CD4-positive, alpha-beta T cell treated with Interleukin-4 for 1 hour (primary cell): ENCODE measurements at places on chromosomes 12 and 14.

- no peak for DNase-seq
Observed at GRCh38 chr12:53754188-53754585, 2.4 kb upstream of the CISTR start.

DNA sequence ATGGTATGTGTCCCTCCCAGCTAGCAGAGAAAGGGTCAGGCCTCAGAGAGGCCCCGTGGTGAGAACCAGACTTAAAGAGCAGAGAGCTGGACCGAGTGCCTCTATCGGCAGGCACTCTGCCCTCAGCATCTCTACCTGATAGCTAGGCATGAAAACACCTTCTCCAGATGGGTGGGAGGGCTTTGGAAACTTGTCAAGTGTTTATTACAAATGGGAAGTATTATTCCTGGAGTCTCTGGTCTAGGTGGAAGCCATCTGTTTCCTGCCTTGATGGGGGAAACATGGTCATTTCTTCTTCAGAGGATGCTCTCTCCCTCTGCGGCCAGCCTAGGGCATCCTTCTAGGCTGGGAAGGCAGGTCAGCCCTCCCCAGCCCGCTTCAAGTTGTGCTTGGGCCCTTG lies 2.3 kb downstream of the TMEM63C start:
- no peak for DNase-seq

DNA sequence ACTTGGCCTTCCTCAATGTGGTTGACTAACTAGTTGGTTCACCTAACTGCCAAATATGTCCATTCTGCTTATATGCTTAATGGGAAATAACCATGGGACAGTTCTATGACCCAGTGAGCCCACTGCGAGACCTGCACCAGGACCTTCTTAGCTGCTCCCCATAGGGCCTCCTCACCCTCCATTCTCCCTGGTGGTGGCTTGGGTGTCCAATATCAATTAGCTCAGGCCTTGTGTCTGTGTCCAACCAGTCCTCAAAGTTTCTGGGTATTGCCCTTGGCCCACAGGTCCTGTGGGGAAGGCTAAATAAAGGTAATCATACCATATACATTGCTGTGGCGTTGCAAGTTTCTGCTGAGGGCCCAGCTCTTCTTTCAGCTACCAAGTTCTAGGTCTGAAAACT lies 228.2 kb downstream of the PCNX1 start:
- no peak for DNase-seq

DNA sequence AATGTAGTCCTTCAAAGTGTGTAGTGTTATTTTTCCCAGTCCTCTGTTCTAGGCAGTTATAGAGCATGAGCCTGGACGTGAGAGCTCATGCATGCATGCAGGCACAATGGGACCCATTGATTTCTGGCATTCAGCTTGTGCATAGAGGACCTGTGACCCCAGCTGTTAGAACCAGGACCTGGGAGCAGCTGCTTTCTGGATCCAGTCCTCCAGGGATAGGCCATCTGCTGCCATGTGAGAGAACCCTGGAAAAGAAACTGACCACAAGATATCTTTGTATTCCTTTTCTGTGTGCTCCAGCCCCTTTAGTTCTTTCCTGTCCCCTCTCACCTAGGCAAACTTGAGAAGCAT lies 76.9 kb downstream of the SUSD6 start:
- DNase-seq, result no peak

DNA sequence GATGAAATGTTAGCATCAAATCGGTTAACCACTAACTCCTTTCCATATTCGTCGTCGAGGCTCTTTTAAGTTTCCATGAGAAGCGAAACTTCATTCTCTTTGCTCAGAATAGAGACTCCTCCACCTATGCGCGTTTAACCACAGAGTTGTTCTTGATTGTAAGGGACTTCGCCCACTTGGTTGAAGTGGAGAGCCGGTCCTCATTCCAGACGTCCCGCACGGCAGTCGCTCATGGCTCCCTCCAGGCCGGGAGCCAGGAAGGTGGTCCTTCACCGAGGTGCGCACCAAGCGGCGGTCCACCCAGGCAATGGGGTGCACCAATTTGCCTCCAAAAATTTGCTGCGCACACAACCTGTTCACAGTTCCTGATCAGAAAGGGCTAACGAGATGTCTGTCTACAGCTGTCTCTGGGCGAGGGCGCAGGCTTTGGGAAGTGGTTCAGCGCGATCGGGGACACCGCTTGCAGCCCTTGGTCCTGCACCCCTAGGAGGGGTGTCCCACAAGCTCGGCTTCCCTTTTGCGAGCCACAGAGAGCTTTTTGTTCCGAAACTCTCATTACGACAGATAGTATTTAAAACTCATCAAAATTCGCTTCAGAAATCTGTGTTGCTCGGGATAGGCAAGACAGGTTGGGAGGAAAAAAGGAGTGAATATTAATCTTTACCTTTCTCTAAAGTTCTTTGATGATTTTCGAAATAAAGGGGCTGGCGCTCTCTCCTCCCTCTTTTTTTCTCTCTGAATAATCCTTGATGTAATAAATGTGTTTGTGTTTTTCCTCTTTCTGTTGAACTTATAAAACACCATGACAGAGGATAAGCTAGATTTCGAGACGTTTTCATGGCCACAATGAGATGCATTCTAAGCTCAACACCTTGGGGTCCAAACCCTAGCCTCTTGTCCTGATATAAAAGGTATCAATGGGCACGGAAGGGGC lies 6.4 kb upstream of the ALX1 start:
- no peak for DNase-seq

DNA sequence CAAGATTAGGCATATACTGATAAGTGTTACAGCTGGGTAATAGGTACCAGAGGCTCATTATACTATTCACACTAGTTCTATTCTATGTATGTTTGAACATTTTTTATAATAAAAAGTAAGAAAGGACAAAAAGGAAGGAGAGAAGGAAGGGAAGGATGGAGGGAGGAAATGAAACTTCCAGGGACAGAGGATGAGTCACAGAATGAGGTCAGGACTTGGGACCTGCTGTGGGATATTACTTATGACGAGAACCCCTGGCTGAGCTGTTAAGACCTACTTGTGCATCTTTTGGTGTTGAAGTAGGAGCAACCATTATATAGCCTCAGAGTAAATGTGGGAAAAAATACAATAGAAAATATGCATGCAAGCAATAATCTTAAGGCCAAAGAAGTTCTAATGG lies 16.7 kb upstream of the TMEM260 start:
- no peak for DNase-seq

- no peak for DNase-seq
Observed at GRCh38 chr14:63308723-63309317, 9.9 kb downstream of the GPHB5 start.

DNA sequence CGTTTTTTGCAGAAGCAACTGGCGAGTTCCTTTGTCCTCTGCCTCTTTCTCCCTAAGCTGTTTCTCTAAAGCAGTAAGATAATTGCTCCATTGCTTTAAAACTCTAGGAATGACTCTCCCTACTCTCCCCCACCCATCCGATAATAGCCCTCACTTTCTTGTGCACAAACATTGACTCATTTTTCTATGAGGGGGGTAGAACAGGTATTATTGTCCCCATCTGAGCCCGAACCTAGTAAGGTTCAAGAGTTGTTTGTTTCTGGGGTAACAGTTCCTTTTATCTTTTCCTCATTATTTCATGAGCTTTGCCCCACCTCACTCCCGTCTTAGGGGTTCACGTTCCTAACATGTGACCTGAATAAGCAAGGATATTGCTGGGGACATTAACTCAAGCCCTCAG lies 190.6 kb downstream of the EMP1 start:
- no peak for DNase-seq

- DNase-seq, result no peak
Observed at GRCh38 chr12:116538076-116538591, 21.0 kb upstream of the MAP1LC3B2 start.

GRCh38 chr12:26125400-26126339 lies 833 bp upstream of the BHLHE41 start:
- peak; percentile 56 for DNase-seq

GRCh38 chr14:94115058-94115591 lies 4.6 kb downstream of the IFI27 start:
- DNase-seq, result no peak

- DNase-seq, result no peak
Observed at GRCh38 chr14:23376482-23377197, at the start of gene CMTM5. Gene CMTM5, plus strand, starts transcription at chr14:23377046. Its CDS starts 206 bp downstream, at chr14:23377252.

GRCh38 chr12:14366209-14367039 lies 942 bp downstream of the ATF7IP start:
- DNase-seq, result no peak

DNA sequence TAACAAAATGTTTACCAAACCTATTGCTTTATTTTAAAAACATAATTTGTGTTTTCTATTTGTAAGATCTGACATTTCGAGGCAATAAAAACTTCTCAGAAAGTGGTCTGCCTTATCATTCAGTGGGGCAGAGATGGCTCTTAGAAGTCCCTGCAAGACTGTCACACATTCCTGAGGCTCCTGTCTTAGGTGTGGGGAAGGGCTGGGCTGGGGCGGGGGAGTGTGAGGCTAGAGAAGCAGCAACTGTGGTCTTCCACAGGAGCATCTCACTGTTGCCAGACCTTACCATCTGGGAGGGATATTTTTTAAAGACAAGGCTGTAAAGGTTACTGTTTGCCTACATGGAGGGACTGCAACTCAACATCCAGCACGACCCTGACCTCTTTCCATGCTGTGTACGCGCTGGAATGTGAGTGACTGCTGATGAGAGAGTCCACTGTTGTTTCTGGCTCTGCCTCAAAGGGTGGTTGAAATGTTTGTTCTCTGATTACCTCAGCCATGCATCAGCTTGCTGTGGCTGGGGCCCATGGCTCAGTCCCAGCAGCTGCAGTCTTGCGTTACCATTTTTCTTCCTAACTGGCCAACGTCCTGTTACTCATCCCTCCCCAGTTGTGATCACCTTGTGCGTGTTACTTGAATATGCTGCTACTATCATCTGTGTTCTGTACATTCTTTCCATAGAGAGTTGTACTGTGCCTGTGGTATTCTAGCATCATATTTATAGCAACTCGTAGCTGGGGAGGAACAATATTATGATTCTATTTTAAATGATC lies 12.4 kb downstream of the ERG28 start:
- DNase-seq, result no peak

DNA sequence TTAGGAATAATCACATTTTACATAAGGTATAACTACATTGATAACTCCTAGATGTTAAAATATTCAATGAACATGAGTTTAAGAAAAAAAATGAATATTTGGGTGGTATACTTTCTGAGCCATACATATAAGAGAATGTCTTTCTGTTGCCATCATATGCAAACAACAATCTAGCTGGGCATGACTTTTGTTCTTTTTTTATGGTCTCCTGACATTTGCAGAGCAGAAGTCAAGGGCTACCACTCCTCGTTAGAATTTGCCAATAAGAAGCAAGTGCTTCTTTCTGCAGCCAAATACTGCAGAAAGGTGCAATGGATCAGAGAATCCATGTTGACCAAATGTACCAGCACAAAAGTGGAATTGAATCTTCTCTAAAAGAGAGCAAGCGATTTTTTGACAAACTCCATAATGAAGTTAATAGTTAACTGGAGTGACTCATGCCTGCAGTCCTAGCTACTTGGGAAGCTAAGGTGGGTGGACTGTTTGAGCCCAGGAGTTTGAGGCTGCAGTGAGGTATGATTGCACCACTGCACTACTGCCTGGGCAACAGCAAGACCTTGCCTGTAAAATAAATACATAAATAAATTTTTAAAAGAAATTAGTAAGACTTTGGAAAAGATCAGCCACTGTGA lies 25.5 kb upstream of the CCDC91 start:
- DNase-seq, result no peak

DNA sequence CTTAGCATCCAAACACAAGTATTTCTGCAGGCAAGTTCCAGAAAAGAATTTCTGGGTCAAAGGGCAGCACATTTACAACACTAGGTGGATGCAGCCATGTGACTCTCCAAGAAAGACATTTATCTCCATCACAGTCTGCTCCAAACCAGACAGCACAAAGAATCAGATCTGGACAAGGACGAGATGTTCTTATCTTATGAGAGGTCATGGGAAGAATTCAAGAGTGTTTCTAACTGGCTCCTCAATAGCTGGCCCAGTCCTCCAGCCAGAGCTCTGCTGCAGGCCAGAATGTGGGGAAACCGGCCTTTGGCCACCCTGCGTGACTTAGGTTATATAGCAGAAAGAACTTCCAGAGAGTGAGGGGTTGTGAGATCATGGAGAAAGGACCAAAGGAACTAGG lies 17.4 kb downstream of the TMEM119 start:
- DNase-seq, result no peak

- DNase-seq, result no peak
Observed at GRCh38 chr12:99027461-99027860, 382.4 kb downstream of the APAF1 start.

DNA sequence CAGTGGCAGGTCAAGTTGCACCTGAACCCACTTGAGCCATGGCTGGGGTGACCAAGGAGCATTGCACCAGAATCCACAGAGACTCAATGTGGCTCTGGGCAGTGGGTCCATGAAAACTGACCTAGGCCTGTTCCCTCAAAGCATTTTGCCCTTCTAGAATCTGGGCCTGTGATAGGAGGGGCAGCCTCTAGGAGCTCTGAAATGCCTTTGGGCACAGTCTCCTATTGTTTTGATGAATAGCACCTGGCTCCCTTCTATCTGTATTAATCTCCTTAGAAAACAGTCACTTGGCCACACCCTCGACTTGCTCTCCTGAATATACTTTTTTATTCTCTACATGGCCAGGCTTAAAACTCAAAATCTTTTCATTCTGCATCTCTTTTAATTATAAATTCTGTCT lies 14.1 kb upstream of the KRAS start:
- no peak for DNase-seq

GRCh38 chr12:43338848-43339526 lies 213.0 kb downstream of the ADAMTS20 start:
- DNase-seq, result no peak

GRCh38 chr12:8628731-8629130 lies 16.1 kb upstream of the AICDA start:
- no peak for DNase-seq

DNA sequence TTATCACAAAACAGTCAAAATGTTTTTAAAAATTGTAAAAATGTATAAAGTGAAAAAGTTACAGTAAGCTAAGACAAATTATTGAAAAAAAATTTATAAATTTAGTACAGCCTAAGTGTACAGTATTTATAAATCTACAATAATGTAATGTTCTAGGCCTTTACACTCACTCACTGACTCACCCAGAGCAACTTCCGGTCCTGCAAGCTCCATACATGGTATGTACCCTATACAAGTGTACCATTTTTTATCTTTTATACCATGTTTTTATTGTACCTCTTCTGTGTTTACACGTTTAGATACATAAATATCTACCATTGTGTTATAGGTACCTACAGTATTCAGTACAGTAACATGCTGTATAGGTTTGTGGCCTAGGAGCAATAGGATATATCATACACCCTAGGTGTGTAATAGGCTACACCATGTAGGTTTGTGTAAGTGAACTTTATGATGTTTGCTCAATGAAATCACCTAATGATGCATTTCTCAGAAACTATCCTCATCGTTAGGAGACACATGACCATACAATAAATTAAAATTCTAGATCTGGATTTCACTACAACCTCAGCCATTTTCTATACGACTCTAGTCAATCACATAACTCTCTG lies 66.8 kb downstream of the TXNDC16 start:
- DNase-seq, result no peak
